Epithelial cell of prostate (primary cell): ENCODE measurements at places on chromosomes 1 and 21.

DNA sequence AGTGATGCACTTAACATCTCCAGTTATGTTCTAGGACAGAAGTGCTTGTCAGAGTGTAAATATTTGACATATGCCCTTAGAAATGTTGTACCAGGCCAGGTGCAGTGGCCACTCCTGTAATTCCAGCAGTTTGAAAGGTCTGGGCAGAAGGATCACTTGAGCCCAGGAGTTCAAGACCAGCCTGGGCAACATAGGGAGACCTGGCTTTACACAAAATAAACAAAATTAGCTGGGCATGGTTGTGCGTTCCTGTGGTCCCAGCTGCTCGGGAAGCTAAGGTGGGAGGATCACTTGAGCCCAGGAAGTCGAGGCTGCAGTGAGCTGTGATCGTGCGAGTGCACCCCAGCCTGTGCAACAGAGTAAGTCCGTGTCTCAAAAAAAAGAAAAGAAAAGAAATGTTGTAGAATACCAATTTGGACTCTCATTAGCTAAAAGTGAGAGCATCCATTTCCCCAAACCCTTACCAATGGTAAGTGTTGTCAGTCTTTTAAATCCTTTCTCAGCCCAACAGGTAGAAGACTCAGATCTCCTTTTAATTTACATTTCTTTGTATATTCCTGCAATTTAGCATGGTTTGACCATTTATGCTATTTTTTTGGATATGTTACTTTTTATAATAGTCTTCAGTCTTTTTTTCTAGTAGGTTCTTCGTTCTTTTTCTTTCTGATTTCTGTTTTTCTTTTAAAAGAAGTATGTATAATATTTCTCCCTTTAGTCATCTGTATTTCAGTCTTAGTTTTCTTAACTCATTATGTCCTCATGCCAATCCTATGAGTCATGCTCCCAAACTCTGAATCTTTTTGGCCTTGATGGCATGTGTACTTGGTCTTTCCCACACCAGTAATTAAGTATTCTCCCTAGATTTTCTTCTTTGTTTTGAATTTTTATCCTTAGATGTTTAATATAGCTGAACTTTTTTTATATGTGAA is 74.4 kb downstream of the CAMTA1 start:
- peak; percentile 29 for DNase-seq

DNA sequence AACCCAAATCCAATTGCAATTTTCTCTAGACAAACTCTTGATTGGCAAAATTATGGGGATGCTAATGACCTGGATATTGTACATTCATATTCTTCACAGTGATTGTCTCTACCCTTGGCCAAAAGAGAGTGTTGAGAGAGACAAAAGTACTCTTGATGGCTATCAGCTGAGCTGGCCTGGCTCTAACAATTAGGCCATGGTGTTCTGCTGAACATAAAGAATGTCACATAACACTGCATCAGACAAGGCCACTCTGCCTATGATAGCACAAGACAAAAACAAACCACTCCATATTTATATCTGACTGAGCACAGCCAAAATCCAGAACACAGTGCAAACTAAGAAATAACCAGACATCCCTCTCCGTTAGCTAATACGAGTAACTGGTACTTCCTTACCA is 101.7 kb downstream of the ADAMTS1 start:
- no peak for DNase-seq

- DNase-seq: no peak
Measured at GRCh38 chr1:5574641-5575040, 417.6 kb downstream of the NPHP4 start.

DNA sequence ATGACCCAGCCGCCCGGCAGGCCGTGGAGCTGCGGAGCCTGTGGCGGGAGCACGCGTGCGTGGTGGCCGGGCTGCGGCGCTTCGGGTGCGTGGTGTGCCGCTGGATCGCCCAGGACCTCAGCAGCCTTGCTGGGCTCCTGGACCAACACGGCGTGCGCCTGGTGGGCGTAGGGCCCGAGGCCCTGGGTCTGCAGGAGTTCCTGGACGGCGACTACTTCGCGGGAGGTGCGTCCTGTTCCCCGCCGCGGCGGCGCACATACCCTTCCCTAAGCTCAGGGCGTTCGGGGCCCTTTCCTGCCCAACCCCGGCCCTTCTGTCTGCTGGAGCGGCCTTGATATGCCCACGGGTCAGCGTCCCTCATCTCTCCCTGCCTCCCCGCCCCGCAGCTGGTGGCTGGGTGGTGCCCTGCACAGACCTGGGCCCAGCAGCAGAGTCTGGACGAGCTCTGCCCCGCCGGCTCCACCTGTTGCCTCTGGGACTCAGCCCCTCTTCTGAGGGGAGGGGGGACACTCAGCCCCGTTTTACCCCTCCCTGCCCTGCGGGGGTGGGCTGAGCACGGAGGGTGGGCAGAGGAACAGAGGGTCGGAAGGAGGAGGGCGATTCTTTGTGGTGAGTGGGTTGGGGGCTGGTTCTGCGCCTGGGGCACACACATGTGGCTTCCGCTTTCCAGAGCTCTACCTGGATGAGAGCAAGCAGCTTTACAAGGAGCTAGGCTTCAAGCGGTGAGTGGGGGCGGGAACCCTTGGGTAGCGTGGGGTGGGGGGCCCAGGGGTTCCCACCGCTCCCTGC is 688 bp downstream of the PRXL2B start:
- DNase-seq: no peak

DNA sequence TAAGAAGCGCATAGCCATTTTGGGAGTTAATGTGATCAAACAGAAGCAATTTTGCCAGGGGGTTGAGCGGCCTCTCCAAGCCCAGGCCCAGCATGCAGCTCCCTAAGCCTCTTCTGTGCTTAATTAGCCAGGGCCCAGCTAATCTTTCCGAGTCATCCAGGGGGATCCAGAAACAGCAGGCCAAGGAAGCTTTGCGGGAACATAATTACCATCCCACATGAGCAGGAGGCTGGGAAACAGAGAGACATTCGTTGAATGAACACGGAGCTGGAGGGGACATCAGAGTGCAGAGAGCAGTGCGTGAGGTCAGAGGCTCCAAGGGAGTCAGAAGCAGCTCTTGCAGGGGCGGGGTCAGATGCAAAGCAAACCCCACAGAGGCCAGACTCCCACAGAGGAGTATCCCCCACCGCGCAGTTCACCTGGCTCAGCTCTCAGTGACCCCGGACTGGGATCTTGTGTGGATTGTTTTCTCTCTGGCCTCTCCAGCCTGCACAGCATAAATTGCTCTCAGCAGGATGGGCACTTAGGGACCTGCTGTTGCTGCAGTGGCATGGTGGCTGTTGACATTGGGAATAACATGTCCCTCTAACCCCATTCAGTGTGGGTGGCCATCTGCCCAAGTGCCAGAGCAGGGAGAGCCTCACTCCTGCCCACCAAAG is 657.4 kb downstream of the AJAP1 start:
- no peak for DNase-seq

DNA sequence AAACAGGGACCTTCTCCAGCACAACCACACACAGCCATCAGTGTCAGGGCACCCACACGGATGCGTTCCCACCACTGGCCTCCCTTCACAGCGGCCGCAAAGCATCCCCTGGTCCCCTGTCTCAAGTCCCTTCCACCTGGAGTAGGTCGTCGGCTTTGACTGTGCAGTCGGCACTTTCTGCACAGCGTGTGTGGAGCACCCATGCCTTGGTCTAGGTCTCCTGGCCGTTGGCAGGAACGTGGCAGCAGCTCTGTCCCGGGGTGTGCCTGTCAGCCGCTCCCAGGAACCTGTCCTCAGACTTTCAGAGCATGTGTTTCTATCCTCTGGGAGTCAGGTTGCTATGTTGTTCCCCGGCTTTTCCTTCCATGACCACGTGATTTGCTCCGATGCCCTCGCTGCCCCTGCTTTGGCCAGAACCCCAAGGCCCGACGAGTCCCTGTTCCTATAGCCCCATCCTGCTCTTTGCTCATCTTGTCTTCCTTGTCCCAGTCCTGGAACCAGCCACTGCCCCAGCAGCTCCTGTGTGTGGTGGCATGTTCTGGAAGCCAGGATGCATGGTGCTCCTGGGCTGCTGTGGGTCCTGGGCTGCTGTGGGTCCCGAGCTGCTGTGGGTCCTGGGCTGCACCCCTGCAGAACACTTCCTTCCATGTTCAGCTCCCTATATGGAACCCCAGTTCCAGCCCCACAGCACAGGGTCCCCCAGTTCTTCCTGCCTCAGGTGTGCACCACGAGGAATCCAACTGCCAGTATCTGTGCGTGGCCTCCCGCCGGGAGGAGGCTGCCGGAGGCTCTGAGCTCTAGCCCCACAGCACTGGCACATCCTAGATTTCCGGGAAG is 84.2 kb upstream of the COL6A1 start:
- no peak for DNase-seq

DNA sequence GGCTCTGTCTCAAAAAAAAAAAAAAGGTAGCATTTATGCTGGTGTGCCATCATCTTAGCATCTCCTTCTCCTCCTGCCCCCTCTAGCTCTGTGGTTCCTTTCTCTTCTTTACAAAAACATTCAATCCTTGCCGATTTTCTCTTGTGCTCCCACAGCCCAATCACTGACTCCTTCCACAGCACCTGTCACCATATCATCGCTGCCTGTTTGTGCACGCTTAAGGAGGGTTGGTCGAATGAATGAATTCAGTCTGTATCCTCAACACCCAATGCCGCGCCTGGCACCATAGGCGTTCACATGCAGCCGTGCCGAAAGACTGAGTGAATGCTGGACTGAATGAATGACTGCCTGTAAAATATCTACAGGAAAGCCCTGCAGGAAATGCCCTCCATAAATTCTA is 7.9 kb downstream of the RNU5D-1 start:
- no peak for DNase-seq

DNA sequence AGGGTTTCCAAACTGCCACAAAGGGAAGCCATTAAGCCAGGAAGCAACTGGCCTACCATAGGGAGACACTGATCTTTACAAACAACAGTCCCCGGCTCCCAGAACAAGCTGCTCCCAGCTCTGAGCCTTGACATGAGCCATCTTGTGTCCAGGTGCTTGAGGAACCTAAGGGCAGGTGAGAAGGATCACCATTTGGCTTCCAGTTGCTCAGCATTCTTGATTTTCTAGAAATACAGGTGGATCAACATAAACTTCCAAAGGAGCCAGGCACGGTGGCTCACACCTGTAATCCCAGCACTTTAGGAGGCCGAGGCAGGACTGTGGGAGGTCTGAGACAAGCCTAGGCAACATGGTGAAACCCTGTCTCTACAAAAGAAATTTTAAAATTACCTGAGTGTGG is 21.6 kb downstream of the ZBTB17 start:
- DNase-seq: no peak

DNA sequence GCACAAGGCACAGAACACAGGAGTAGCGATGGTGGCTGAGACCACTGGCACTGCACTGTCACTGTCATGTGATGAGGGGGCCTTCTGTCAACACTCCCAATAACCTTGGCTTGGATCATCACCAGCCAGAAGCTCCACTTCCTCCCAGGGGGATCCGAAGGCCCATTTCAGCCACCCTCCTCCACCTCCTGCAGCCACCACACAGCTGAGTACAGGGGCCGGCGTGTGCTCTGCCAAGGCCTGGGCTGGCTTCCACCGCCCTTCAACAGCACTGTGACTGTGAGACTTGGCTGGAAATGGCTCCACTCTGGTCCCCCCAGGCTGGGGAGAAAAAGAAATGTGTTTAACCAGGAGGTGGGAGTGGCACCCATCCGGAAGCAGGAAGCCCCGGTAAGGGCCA is 9.9 kb upstream of the NADK start:
- DNase-seq: no peak

- DNase-seq: no peak
Measured at GRCh38 chr1:187306710-187307415, 478.1 kb downstream of the PLA2G4A start.

GRCh38 chr1:94087193-94087592 is 33.8 kb downstream of the ABCA4 start:
- DNase-seq: no peak

- DNase-seq: no peak
Measured at GRCh38 chr1:189693140-189693539, 784.5 kb downstream of the BRINP3 start.

GRCh38 chr1:41868241-41868998 is 50.3 kb downstream of the HIVEP3 start:
- DNase-seq: no peak

- no peak for DNase-seq
Measured at GRCh38 chr1:10591010-10591409, 116.3 kb downstream of the PEX14 start.

GRCh38 chr1:9150582-9151327 is 21.9 kb upstream of the GPR157 start:
- no peak for DNase-seq

DNA sequence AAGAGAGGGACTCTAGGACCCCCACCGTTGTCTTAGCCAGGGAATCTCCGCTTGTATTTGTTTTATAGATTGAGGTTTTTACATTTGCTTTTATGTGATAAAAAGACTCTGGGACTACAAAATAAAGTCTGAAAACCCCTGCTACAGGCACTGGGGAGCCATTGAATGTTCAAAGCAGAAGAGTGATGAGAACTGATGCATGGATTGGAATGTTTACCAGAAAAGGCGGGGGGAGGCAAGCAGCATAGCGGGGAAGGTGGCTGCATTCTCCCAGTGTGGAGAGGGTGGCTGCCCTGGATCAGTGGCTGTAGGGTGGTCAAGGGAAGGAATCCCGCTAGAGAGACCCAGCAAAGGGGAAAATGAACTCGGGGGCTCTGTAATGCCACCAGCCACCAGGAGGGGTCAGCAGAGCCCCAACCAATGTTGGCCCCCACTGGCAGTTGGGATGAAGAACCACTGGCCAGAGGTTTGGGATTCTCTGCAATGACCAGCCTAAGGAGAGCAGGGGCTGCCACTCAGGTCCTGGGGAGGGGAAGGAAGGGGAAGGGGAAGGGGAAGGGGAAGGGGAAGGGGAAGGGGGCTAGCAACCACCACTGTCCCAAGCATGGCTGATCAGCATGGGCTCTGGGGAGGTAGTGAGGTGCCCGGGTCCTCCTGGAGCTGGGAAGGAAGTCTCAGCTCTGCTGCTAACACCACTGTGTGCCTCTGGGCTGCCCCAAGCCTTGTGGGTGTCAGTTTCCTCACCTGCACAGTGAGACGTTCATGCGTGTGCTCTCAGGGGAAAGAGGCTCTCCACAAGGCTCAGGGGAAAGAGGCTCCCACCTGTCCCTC is 19.2 kb upstream of the PEF1 start:
- no peak for DNase-seq

DNA sequence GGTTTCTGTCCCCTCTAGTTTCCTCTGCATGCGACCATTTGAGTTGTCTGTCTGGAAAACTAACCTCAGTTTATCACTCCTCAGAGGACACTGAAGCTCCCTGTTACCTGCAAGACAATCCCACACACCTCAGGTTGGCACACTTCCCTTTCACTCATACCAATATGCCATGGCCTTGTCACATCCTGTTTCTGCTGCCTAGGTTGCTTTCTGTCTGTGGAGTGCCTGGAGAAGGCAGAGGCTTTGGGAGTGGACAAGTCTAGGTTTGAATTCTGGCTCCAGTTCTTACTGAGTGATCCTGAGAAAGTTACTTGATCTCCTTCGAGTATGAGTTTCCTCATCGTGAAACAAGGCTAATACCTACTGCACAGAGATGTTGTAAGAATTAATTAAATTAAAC is 171.5 kb upstream of the CACYBP start:
- no peak for DNase-seq

GRCh38 chr1:26889551-26890466 is at the start of gene GPN2:
GPN2 (minus strand) TSS chr1:26890283; CDS start chr1:26890096, 187 bp downstream.
- DNase-seq: no peak

- no peak for DNase-seq
Measured at GRCh38 chr1:241782396-241782795, 65.6 kb upstream of the EXO1 start.

- no peak for DNase-seq
Measured at GRCh38 chr1:30198795-30199403, 524.5 kb downstream of the MATN1 start.
